ENCODE measurements at places on chromosomes 2 and 18. TPM values are rescaled to one million over a fixed set of nuclear protein-coding genes. Genes with fewer than 3 reads are reported as not detected.

Gene EVX2
- under 0.01 TPM for total RNA-seq

Gene AQP12B
- total RNA-seq, result not detected

Gene ATP6V1C2
- total RNA-seq, result not detected

Gene MGAT4A
- 0.24 TPM for total RNA-seq
